ENCODE measurements at places on chromosomes 3 and 15.

DNA sequence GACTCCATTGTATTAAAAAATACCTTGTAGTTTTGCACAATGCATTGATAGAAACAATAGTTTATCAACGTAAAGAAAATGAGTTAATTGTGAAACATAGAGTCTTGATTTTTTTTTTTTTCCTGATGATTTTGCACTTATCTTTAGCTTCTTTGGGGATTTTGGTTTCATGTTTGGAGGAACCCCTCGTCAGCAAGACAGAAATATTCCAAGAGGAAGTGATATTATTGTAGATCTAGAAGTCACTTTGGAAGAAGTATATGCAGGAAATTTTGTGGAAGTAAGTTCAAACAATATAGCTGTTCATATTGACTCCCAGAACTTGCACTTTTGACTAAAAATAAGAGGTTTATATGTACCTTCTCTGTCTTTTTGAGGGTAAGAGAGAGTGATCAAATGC lies 7.0 kb downstream of the DNAJB11 start:
- no peak for DNase-seq

DNA sequence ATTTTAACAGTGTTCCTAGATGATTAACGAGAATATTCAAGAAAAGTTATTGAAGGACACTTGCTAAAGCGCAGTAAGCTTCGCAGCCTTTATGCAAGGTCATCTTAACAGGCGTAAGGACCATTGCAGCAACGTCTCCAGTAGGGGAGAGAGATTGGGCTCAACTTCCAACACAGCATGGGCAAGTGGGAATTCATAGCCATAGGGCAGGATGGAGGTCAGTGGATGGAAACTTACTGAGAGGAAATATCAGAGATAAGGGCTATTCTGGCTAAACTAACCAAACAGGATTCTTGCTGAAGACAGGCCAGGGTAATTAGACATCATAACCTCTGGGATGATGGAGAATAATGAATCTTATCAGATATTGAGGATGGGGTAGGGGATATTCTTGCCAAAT lies 82.8 kb downstream of the DHX36 start:
- DNase-seq = no peak

GRCh38 chr3:170848292-170848917 lies 21.6 kb downstream of the RPL22L1 start:
- DNase-seq = no peak

GRCh38 chr3:121545049-121545573 lies 677 bp downstream of the POLQ start:
- DNase-seq = no peak

GRCh38 chr3:123313889-123314288 lies 112.1 kb downstream of the SEC22A start:
- DNase-seq = no peak

- DNase-seq = no peak
These were observed 1.4 kb downstream of the ACTC1 start for GRCh38 chr15:34793901-34794300.

- no peak for DNase-seq
These were observed 8.6 kb downstream of the SEMA6D start for GRCh38 chr15:47725906-47726305.

DNA sequence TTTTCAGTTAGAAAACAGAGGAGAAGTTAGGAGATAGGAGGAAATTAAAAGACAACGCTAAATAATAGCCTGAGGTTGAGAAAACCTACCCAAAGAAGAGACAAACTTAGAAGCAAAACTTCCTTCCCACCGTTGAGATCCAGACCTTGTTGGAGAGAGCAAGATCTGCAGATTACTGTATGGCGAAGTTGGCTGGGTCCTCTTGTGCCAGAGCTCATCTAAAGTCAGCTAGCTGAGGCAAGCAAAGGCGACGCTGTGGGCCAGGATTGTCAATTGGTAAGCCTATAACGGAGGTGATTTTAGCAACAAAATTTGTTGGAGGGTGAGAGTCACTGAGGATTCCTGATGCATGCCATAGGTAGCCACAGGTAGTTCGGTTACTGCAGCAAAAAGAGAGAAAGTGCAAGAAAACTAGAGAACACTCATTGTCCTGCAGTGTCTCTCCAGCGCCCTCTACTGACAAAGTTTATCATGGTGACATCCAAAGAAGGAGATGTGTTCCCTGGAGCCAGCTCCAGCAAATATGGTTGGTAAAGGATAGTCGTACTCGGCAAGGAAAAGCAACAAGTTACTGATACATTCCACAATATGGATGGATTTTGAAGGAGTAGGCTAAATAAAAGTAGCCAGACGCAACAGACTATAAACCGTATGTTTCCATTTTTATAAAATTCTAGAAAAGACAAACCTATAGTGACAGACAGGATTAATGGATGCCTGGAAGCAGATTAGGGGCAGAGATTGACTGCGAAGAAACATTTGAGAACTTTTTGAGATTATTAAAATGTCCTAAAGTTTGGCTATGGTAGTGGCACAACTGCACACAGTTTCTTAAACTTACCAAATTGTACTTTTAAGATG lies 9.8 kb upstream of the OR5K4 start:
- no peak for DNase-seq

DNA sequence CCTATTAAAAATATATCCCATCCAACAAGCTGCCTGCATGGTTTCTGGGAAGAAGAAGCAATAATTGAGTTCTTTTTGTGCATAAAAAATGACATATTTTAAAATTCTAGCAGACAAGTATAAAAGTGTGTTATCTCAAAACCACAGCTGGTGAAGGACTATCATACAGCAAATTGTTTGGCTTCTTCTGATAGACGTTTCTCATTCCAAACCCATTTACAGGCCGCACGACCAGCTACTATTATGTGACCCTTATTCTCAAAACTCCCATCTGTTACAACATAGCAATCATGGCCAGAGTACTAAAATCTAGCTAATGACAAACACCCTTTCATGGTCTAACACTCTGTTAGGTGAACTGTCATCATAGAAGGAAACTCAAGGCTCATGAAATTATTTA lies 21.7 kb downstream of the ETFA start:
- DNase-seq = no peak

DNA sequence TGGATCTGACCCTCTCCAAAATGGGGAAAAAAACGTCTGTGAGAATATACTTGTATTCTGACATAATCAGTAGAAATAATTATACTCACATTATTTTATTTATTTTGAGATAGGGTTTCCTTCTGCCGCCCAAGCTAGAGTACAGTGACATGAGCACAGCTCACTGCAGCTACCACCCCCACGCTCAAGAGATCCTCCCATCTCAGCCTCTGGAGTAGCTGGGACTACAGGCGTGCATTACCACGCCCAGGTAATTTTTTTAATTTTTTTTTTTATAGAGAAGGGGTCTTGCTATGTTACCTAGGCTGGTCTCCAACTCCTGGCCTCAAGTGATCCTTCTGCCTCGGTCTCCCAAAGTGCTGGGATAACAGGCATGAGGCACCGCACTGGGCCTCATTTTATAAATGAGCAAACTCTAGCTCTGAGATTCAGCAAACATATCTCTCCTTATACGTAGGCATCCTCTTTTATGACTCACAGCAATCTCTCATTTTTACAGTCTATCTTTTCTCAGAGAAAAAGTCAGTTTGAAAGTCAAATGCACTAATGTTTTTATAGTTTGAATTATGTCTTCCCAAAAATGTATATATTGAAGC lies 989 bp upstream of the VGLL3 start:
- DNase-seq = no peak

DNA sequence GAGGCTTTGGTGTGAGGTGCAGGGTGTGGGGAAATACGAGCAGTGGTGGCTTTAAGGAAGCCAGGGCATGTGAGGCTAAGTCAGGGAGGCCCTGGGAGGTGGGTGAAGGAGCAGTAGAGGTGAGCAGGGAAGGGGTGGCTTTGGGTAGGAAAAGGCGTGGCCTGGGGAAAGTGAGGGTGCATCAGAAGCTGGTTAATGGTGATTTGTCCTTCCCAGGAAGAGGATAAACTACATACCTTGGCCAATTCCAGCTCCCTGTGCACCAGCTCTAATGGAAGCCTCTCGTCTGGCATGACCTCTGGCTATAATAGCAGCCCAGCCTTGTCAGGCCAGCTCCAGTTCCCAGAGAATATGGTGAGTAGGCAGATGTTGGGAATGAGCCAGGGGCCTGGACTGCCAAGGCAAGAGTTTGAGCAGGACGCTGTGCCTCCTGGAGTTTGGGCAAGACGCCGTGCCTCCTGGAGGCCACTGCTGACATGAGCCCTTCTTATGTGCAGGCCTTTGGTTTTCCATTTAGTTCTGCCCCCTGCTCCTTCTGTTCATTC lies 41.3 kb downstream of the CDAN1 start:
- no peak for DNase-seq

Data from stimulated activated CD8-positive, alpha-beta memory T cell treated with anti-CD3 and anti-CD28 coated beads, Interleukin-7, amount 100 ng/mL, for 1 hour (primary cell).